Right renal pelvis (tissue), 4 donors: ENCODE measurements at places on chromosomes 7 and 10. TPM values are rescaled to one million over a fixed set of nuclear protein-coding genes. Genes with fewer than 3 reads are reported as not detected.

GRCh38 chr7:99543916-99544315, 8.0 kb downstream of the FAM200A start:
- no peak for DNase-seq

DNA sequence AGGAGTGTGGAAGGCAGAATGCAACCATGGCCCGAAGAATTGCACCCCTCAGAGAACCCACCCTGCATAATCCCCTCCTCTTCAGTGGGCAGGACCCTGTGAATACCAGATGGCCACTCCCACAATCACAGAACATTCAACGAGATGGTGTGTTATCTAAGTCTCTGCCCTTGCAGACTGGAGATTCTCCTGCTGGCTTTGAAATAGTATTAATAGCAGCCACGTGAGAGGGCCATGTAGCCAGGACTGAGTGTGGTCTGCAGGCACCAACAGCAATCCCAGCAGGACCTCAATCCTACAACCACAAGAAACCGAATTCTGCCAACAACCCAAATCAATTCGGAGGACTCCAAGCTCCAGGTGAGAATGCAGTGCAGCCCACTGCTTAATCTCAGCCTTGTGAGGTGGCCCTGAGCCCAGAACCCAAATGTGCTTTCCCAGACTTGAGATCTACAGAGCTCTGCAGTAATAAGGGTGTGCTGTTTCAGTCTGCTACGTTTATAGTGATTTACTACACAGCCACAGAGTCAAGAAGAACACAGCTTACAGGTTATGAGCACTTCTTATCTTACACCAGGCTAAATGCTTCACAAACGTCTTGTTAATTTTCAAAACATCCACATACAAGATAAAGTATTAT, 72.1 kb downstream of the VOPP1 start:
- no peak for DNase-seq

GRCh38 chr7:152851881-152852417, 92.4 kb downstream of the ACTR3B start:
- DNase-seq = no peak

The ELMO1 gene
- 9.9 TPM for polyA plus RNA-seq

The WDR86 gene
- 48.7 TPM for polyA plus RNA-seq

- no peak for DNase-seq
Observed at GRCh38 chr10:95500097-95500496, 61.1 kb downstream of the SORBS1 start.

- no peak for DNase-seq
Observed at GRCh38 chr7:44508328-44509030, 18.0 kb upstream of the NUDCD3 start.

DNA sequence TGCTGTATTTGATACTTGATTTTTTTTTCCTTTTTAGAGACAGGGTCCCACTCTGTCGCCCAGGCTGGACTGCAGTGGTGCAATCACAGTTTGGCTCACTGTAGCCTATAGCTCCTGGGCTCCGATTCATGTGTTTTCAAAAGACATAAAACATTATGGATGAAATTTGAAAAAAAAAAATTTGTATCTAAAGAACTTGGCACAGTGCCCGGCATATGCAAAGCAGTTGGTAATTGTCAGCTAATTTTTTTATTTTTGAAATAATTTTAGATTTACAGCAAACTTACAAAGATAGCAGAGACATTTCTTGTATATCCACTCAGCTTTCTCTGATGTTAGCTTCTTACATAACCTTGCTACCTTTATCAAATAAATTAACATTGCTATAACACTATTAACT, 20.3 kb upstream of the SAMD8 start:
- DNase-seq = no peak

DNA sequence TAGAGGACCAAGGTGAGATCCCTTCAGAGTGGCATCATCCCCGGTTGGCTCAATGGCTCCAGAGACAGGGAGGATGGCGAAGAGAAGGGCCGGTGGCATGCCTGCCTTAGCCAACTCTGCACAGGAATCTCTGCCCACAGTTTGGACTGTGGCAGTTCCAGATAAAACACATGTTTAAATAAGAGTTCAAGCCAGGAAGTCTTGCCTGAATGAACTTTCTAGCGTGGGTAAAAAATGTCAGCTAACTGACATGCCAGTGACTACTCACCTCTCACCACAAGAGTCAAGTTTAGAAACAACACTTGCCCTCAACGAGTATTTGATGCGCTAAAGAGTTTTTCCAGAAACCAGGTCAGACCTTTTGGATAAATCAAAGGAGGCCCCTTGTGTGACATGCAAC, 3.0 kb downstream of the NOD1 start:
- no peak for DNase-seq

- no peak for DNase-seq
Observed at GRCh38 chr7:1819259-1819841, 149.3 kb downstream of the ELFN1 start.

The ZNF775 gene
- polyA plus RNA-seq = 5.6 TPM

GRCh38 chr10:11959966-11960365, 82.6 kb downstream of the UPF2 start:
- no peak for DNase-seq

The CTTNBP2 gene
- 28.5 TPM for polyA plus RNA-seq

DNA sequence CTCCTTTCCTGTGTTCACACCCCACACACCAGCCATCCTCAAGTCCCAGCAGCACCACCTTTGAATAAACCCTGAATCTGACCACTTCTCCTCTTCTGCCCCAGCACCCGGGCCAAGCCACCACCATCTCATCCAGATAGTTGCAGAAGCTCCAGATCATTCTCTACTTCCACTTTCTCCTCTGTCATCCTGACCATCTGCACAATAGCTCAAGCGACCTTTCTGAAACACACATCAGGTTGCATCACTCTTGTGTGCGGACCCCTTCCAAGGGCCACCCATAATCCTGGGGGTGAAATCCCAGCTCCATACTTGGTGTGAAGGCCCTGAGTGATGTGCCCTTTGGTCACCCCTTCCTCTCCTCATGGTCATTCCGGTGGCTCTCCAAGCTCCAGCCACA, 187.4 kb upstream of the GALNT17 start:
- DNase-seq = no peak

DNA sequence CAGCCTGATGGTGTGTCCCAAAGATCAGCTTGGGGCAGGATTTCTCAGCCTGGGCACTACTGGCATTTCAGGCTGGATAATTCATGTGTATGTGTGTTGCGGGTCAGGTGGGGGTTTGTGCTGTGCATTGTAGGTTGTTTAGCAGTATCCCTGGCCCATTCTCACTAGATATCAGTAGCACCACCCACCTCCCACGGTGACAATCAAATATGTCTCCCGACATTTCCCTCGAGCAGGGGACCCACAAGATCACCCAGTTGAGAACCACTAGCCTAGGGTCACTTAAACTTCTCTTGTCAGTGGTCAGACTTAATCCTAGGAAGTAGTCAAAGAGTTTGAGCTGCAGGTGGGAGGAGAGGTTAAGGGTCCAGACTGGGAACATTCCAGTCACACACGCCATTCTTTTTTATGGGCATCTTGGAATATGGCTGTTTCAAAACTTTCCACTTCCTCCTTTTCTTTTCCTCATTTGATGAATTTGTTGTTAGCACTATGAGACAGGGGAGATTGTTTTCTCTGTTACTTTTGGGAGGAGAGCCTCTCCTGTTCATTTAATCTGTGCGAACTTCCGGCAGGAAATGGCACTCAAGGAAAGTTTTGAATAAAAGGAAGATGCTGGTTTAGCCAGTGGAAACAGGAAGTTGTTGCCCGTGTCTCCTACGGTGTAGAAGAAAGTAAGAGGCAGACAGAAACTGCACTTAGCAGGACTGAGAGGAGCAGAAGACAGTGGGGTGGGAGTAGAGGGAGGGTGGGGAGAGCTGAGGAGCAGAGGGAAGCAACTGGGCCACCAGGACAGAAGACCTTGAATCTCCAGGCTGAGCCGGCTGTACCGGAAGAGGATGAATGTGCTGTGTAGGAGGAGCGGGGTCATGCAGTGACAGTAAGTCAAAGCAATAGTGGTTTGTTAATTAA, 17.6 kb upstream of the EXOC6 start:
- DNase-seq = no peak

DNA sequence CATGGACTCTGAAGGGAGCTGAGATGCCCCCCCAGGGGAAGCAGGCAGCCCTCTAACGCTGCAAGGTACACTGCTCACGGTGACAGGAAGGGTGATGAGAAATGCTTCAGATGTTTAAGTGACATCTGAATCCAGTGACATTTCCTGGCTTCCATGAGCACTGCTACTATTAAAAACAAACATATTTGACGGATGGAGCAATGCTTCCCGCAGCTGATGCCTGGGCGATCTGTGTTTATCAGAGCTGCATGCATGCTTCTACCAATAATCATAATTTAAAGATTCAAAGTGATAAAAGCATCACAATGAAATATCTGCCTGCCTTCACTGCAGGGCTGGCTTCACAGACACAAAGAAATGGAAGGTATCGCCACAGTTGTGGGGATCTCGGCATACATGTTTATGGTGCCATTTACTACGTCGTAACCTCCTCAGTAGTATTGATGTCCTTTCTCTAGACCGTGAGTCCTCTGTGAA, 66.1 kb upstream of the AOAH start:
- DNase-seq = no peak

The ZNF786 gene
- polyA plus RNA-seq = 10.5 TPM

DNA sequence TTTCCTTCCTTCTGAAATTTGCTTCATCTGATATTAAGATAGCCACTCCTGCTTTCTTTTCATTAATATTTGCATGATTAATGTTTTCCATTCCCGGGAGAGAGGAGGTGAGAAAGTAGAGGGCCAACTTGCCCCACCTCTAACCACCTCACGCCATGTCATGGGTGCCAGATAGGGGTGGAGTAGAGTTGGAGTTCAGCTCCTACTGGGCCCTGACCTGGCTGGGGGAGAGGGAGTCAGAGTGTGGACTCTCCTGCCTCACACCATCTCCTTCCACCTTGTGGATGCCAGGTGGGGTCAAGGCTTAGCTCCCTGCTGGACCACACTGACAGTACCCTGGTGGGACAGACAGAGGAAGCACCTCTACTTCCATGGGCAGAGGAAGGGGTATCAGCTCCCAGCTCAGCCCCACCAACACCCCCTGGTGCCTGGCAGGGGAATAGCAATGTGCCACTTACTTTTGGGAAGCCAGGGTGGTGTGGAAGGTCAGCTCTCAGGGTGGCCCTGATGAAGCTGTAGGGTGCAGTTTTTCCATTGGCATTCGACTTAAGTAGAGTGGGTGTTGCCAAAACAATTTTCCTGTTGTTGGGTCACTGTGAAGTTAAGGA, 28.0 kb downstream of the CHST12 start:
- no peak for DNase-seq

The GHRHR gene
- polyA plus RNA-seq = 0.37 TPM

The VWC2 gene
- polyA plus RNA-seq = 1.4 TPM

DNA sequence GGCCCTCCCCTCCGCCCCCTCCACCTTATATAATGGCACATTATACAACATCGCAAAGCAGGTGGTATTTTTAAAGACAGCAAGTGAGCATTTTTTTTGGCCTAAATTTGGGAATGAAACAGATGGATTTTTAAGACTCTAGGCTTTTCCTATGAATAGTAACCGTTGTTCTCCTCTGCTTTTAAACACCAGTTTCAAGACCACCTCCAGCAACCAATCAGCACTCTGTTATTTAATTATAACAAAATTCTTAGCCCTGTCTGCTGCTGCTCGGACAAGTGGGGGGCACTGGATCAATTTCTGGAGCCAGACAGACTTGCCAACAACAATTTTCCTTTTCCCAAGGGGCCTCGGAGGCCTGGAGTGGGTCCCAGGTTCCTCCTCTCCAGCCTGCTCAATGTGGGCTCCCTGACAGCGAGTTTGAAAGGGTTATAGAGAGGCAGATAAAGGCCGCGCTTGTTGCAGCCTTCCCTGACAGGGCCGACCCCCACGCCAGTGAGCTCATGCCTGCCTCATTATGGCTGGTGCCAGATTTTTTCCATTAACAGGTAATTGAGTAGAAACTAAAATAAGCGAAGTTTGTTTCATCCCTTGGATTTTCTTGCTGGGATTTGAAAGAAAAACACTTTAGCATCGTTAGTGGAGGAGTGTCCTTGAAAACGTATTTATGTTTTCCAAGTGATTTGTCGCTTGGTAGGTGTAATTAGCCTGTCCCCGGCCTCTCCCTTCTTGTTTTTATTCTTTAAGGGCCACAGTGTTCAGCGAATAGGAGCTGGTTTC, 227.3 kb downstream of the TCF7L2 start:
- DNase-seq = no peak

DNA sequence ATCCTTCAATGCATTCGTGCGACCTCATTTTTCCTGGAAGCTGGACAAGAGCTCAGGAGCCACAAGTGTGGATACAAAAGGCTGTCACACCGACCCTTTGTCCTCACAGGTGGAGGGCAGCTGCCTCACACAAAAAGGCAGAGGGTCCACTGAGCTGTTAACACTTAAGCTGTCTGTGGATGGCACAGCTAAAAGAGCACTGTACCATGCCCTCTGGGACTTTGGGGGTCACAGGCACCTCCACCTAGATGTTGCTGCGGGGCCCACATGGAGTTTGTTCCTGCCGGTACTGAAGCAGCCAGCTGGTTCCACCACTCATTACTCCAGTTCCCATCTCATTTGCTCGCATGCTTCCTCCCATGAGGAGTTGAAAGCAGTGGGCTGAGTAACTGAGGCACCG, 57.0 kb downstream of the STRA8 start:
- no peak for DNase-seq

- no peak for DNase-seq
Observed at GRCh38 chr7:114100810-114101209, 182.0 kb upstream of the PPP1R3A start.
